ENCODE measurements at places on chromosomes 6 and 20. TPM values are rescaled to one million over a fixed set of nuclear protein-coding genes. Genes with fewer than 3 reads are reported as not detected.
A peak's percentile ranks its signal among the peaks of the same experiment; 100 is the strongest.

- H3K4me1 ChIP-seq, result peaks cover 28% of the 10 kb centered on the region
- peaks cover 24% of the 10 kb centered on the region for H3K36me3 ChIP-seq
- H3K27ac ChIP-seq, result peak overlapping the region; percentile 52
- H3K4me3 ChIP-seq, result no peak overlapping the region
- no peak for DNase-seq
Observed at GRCh38 chr6:4942673-4943009, 61.2 kb downstream of the RPP40 start.

DNA sequence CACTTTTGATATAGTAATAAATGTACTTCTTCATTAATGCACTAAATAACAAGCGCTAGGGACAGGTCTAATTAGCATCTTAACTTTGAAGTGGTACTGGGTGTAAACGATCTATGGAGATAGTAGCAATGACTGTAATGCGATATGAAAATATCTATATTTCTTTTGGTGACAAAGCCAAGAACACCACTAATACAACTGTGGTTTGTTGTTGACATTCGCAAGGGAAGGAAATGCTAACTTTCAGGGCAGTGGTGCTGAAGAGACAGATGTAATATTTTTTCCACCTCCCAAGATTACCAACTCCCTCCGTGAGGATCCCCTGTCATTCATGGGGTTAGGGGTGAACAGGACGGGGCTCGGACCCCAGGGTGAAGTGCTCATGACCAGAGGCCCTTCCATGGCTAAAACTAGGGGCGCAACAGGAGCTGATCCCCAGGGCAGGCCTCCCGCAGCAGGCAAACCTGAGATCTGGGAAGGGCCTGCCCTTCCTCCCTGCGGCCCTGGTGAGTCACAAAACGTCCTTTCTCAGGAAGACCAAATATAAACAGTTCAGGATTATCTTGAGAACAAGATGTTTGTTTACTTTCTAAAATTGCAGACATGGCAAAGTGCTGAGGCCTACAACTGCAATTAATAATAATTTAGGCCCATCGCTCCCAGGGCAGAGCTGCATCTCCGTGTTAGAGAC lies 65.0 kb upstream of the TOX2 start:
- no peaks in the 10 kb centered on the region for H3K27me3 ChIP-seq
- no peaks in the 10 kb centered on the region for H3K4me1 ChIP-seq
- no peak overlapping the region for H3K4me3 ChIP-seq
- no peak for DNase-seq
- H3K36me3 ChIP-seq, result no peaks in the 10 kb centered on the region

GRCh38 chr6:91697010-91697695 lies 1110.3 kb upstream of the MAP3K7 start:
- H3K27me3 ChIP-seq, result no peaks in the 10 kb centered on the region
- H3K36me3 ChIP-seq, result no peaks in the 10 kb centered on the region
- peaks cover 19% of the 10 kb centered on the region for H3K4me1 ChIP-seq
- no peak overlapping the region for H3K27ac ChIP-seq
- no peak overlapping the region for H3K4me3 ChIP-seq

- no peaks in the 10 kb centered on the region for H3K4me1 ChIP-seq
- H3K27me3 ChIP-seq, result no peaks in the 10 kb centered on the region
- H3K27ac ChIP-seq, result no peak overlapping the region
- DNase-seq, result no peak
Observed at GRCh38 chr20:24938498-24938897, 10.6 kb upstream of the CST7 start.

GRCh38 chr6:16822975-16823717 lies 61.9 kb upstream of the ATXN1 start:
- no peak overlapping the region for H3K4me3 ChIP-seq
- H3K36me3 ChIP-seq, result no peaks in the 10 kb centered on the region
- no peak overlapping the region for H3K27ac ChIP-seq
- H3K4me1 ChIP-seq, result peaks cover 15% of the 10 kb centered on the region
- no peaks in the 10 kb centered on the region for H3K27me3 ChIP-seq

GRCh38 chr6:170237999-170238740 lies 52.7 kb downstream of the DLL1 start:
- no peaks in the 10 kb centered on the region for H3K4me1 ChIP-seq
- H3K4me3 ChIP-seq, result no peak overlapping the region
- H3K27me3 ChIP-seq, result no peaks in the 10 kb centered on the region
- H3K27ac ChIP-seq, result no peak overlapping the region

- H3K4me3 ChIP-seq, result no peak overlapping the region
- no peaks in the 10 kb centered on the region for H3K27me3 ChIP-seq
- no peak for DNase-seq
- H3K36me3 ChIP-seq, result no peaks in the 10 kb centered on the region
- no peaks in the 10 kb centered on the region for H3K4me1 ChIP-seq
Observed at GRCh38 chr20:53059848-53060247, 87.7 kb downstream of the TSHZ2 start.

The SLC32A1 gene
- not detected for polyA plus RNA-seq

The SEMG1 gene
- polyA plus RNA-seq, result not detected

The PRDM13 gene
- polyA plus RNA-seq, result not detected

The RRAGD gene
- 0.86 TPM for polyA plus RNA-seq

Measured in keratinocyte (primary cell).